Activated CD4-positive, alpha-beta T cell treated with anti-CD3 and anti-CD28 coated beads for 24 hours (primary cell): ENCODE measurements at places on chromosomes 1 and 21.

DNA sequence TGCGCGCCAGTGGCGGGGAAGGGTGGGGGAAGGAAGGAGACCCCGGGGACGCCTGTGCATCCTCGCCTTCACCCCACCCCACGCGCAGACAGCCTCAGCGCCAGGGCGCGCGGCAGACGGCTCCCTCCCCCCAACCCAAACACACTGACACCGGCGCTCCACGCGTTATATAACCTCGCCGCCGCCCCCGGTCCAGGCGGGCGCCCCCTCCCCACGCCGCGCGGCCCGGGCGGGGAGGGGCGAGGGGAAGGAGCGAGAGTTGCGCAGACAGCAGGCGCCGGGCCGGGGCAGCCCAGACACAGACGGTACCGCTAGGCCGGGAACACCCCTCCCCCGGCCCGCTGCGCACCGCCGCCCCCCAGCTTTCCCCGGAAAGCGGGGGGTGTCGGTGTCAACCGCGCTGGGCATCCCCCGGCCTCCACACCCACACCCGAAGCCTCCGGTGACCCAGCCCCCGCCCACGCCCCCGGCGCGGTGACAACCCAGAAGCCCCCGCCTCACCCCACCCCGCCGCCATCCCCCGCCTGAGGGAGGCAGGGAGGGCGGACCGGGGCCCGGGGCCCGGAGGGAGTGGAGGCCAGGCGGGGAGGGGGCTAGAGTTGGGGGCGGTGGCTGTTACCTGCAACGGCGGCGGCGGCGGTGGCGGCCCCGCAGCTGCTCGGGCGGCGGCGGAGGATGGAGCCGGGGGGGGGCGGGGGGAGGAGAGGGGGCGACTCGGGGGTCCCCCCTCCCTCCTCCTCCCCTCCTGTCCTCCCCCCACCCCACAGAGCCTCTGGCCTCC, 432 bp downstream of the AKT3 start:
- DNase-seq, result peak; percentile 45

DNA sequence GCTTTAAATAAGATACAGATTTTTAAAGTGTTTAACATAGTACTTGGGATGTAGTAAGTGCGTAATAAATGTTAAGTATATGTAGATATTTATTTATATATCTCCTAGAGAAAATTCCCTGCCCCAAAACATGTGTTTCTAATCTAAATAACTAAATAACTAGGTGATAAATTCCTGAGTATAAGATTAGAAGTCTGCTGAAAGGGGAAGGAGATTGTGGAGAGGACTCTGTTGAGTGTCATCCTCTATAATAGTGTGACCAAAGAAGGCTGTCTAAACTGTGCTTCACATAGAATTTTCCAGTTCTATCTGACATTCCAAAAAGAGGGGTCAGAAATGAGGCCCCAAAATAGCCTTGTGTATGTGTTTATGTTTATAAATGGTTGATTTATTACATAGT, 590.5 kb upstream of the ADAMTS5 start:
- DNase-seq, result no peak

GRCh38 chr21:36696390-36697059, 2.4 kb upstream of the SIM2 start:
- no peak for DNase-seq

DNA sequence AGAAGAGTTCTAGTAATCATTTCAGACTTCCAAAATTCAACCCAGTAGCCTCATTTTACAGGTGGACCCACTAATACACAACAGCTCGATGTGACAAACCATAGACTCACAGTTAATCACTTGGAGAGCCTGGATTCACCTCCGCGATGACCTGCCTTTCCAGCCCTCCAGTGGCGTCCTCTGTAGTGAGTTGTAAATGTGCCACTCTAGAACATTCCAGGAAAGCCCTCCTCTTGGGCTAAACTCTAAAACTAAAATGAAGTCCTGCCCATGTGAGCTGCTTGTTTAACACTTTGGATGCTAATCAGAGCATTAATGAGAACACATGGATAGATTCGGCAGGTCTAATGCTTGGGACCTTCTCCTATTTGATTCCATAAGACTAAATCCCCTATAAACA, 140.7 kb downstream of the DHRS3 start:
- DNase-seq, result no peak

DNA sequence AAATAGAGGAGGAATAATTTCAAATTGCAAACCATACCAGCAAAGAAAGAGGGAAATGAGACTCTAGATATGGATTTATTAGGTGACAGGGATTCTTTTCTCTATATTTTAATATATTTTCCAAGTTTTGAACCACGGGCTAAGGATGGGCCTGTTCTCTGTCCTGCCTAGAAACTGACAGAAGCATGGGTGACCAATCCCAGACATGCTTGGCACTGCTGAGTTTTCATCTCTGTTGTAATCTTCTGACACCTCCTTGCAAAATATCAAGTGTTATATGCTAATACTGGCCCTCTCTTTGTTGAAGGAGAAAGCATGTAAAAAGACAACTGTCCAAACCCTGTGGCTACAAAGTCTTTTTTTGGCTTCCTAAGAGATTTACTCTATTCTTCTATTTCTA, 774 bp upstream of the ANGPTL7 start:
- DNase-seq, result no peak

DNA sequence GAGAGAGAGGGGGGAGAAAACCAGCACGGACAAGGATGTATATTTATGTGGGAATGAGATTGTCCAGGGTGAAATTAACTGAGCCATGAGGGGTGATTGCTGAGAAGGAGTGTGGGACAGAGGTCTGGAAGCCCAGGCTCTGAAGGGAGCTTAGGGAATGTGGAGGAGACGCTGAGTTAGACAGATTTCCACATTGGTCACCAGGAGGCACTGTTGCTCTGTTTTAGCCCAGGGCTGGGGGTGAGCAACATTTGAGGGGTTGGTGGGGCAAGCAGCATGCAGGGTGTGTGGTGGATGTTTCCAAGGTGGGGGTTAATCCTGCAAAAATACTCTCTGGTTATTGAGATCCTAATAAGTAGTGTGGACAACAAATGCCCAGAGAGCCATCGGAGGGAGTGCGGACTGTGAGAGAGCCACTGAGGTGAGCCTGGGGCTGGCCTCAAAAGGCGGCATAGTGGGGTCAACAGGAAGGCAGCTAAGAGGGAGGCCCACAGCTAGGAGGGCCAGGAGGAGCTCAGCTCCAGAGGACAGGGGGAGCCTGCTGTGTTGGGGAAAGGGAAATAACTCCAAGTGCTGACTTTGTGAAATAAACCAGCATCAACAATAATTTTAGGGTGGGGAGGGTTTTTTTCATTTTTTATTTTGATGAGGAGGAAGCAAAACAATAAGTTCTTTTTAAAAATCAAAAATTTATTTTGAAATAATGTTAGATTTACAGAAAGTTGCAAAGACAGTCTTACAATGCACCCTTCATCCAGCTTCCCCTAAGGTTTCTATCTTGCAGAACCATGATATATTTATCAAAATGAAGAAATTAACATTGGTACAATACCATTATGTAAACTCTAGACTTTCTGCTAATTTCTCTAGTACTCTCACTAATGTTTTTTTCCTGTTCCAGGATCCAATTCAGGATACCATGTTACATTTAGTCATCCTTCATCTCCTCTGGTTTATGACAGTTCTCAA, 82.8 kb upstream of the CD34 start:
- no peak for DNase-seq

DNA sequence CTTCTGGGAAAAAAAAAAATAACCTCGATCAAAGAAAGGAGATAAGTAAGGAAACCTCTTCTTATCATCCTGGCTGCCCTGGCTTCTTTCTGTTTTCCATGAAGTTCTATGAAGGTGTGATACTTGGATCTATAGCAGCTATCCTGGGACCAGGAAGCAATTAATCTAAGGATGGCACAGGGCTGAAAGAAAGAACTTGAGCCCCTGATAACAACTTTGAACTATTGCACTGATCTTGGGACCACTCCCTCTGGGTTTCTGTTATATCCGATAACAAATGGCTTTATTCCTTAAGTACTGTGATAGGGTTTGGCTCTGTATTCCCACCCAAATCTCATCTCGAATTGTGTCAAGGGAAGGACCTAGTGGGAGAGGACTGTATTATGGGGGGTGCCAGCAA, 104.1 kb downstream of the DAB1 start:
- DNase-seq, result no peak

GRCh38 chr1:119870917-119871596, 25.3 kb downstream of the ADAM30 start:
- DNase-seq, result peak; percentile 71

GRCh38 chr21:25314247-25314646, 293.0 kb downstream of the MRPL39 start:
- no peak for DNase-seq

GRCh38 chr1:240965581-240966091, 353.7 kb upstream of the GREM2 start:
- DNase-seq, result no peak

DNA sequence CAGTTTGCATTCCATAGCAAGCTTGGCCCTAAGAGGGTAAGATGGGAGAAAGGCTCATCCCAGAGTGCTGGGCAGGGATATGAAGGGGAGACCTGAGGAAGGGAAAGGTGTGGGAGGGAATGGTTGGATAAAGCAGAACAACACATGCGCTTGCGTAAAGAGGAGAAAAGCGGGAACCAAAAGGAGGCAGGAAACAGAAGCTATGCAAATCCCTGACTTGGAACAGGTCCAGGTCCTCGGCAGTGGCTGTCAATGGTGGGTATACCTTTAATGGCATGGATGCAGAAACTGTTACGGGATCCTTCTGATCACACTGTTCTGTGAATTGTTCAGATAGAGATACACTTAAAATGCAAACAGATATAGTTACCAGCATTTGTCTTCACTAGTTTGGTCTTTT, 455.6 kb downstream of the SIPA1L2 start:
- DNase-seq, result no peak

GRCh38 chr1:31627930-31628559, 10.6 kb downstream of the HCRTR1 start:
- DNase-seq, result no peak

GRCh38 chr1:172287208-172287607, 133.3 kb upstream of the C1orf105 start:
- no peak for DNase-seq

GRCh38 chr1:62368989-62369388, 49.8 kb upstream of the KANK4 start:
- DNase-seq, result no peak

GRCh38 chr1:171366816-171367215, 52.8 kb downstream of the FMO4 start:
- no peak for DNase-seq

DNA sequence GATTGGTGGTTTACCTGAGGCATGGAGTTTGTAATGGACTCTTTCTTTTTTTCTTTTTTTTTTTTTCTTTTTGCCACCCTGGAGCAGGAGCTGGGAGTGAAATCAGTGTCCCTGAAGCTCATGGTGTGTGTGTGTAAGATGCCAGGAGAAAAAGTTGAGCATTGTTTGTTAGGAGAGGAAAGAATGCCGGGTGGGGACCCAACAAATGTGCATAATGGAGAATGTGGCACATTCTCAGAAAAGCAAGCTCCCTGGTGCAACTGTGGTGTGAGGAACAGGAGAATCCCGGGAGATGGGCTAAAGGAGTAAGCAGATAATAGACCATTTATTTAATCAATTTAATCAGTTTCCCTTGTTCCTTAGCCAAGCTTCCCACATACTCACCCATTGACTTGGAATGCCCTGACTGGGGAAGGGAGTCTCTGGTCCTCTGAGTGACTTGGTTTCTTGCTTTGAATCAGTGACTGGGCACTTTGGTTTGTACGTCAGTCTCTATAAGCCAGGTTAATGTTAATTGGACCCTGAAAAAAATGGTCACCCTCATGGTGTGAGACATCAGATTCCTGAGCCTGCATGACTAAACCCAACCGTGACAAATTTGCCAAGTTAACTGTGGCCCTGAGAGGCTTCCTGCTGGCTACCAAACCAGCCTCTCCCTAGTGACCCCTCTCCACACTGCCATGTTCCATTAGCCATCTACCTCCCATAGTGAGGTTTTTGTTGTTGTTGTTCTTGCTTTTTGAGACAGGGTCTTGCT, 43.9 kb upstream of the ITPKB start:
- no peak for DNase-seq

DNA sequence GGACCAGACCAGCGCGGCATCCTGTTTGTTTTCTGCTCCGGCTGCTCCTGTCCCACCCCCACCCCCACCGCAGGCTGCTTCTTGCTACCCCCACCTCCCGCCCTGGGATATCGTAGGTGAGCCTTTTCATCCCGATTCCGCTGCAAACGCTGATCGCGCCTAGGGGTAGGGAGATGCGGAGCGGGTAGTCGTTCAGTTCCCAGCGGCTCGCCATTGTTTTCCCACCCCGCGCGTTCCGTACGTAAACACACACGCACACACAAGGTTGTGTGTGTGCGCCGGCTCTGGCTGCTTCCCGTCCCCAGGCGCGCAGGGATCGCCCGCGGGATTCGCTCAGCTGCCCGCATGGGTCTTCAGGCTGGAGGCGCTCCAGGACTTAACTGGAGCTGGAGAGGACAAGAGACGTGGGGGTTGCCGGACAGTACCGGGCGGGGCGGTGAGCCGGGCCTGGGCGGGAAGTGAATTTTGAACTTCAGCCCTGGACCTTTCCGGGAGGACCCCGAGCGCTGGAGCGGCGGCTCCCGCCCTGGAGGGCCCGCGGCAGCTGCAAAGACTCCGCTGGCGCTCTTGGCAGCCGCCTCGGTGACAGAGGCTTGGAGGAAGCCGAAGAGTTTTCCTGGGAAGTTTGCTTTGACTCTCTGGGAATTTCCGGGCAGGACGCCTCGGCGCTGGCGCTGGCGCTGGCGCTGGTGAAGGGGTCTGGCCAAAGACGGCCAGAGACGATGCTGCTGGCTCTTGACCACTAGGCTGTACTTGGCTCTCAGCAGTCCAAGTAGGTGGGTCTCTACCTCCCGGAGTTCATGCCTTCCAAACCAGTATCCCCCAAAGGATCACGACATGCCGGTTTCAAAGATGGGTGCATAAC, 1.6 kb downstream of the SOX13 start:
- no peak for DNase-seq

- no peak for DNase-seq
These were observed 1355.7 kb downstream of the BRINP3 start for GRCh38 chr1:189121941-189122340.

- no peak for DNase-seq
These were observed 37.7 kb downstream of the SH3GLB1 start for GRCh38 chr1:86741947-86742572.

DNA sequence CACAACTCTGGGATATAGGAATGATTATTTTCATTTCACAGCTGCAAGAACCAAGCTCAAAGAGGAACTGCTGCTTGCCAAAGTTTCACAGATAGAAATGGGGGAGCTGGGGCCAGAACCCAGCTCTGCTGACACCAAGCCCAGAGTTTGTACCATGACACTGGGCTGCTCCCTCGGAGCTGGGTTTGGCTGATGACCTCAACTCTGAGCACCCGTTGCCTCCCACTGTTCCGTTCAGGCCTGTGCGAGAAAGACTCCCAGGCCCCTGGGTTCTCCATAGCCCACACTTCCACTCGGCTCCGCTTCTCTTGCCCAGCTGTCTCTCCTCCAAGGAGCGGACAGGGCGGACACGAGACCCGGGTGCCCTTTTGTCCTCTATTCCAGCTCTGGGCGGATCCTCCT, 55.2 kb downstream of the NGF start:
- DNase-seq, result no peak

DNA sequence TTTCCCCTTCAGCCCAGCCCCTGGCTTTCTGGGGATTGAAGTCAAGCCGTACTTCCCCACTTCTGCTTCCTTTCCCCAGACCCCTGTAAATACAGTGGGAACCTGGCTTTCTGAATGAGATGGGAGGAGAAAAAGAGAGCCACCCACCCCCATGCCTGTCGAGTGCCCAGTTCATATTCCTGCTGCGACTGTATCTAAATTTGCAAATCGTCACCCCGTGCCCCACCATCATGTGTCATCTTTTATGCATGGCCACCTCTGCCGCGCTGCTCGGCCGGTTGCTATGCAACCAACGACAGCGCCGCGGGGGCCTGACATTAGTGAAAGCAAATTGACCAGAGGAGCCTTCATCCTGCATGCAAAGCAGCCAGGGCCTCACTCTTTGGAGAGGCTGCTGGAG, 143.0 kb downstream of the ELAVL4 start:
- DNase-seq, result no peak

GRCh38 chr1:111199329-111199728, 1.1 kb downstream of the DENND2D start:
- no peak for DNase-seq
